ENCODE measurements at places on chromosomes 1 and 21.

DNA sequence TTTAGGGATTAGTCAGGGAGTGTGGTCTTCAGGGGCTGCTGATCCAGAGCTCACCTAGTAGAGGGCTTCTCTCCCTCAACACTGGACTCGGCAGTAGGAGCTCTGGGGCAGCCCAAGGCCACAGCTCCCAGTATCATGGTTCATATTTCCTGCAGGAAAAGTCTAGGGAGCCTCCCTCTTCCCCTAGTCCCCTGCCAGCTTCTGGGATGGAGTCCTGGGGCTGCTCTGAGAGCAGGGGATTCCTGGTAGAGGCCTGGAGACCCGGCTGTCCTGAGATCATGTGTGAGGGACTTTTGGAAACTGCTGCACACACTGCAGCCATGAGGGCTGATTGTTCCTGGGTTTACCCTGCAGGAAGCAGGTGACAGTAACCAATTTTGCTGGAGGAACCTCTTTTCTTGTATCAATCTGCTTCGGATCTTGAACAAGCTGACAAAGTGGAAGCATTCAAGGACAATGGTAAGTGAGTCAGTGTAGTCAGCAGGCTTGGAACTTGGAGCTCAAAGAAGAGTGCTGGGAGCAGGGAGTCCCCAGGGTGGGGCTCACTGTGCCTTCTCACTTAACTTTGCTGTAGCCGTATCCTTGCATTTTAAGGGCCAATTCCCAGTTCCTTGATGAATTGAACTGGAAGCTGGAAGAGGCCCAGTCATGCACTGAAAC lies 16.3 kb downstream of the STRIP1 start:
- DNase-seq = no peak

DNA sequence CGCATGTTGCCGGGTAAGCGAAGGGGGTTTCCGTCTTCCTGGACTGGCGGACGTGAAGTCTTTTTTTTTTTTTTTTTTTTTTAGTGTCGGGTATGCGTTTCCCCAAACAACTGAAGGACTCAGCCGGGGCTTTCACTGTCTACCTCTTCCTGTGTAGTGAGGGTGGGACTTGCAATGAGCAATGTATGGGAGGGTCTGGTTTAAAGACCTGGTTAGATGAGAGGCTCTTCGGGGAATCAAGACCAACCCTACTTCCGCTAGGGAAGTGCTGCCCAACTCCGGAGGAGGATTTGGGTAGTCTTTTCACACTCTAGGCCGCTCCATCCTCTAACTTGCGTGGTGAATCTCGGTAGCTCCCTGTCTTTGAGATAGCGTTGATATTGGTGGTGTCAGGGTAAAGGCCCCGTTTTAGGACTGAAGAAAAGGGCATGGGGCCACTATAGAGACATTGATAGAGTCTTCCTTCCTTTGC lies 754 bp downstream of the PRRC2C start:
- DNase-seq = peak; percentile 56

GRCh38 chr1:107871687-107872395 lies 93.1 kb downstream of the VAV3 start:
- no peak for DNase-seq

DNA sequence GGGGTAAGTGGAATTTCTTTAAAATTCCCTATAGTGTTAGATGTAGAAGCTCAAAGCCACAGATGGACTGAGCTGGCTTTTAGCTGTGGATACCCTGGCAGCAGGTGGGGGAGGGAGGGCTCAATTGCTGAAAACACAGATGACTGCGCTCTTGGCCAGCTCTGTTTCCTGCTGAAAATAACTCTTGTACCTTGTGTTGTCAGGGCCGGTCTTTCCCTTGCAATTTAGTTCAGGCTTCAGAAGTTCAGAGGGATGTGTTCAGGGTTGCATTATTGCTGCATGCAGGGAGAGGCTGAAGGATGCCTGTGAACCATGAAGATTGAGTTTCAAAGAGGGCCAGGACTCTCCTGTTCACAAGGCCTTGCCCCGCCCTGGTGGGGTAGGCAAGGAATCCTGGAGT lies 58.1 kb upstream of the GCLM start:
- no peak for DNase-seq

GRCh38 chr21:32666258-32666657 lies 54.1 kb upstream of the CFAP298 start:
- no peak for DNase-seq

- no peak for DNase-seq
These were observed 132.6 kb downstream of the NTPCR start for GRCh38 chr1:233082778-233083550.

DNA sequence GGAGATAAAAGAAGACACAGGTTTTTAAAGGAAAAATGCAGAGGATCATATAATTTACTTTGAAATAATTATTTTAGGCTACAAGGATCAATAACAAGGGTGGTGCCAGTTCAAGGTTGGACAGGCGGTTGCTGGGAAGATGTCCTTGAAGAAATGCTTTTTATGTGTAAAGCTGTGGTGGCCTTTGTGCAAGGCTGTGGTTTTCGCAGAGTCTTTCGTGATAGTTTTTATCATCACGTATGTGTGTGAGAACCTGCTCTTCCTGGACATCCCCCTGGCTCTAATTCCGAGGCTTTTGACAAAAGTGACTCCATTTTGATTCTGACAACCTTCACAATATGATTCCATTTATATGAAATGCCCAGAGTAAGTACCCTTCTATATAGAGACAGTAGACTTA lies 85.8 kb upstream of the COG2 start:
- DNase-seq = no peak
